AG04450 (cell line): ENCODE measurements at places on chromosomes 2 and 18. TPM values are rescaled to one million over a fixed set of nuclear protein-coding genes. Genes with fewer than 3 reads are reported as not detected.

DNA sequence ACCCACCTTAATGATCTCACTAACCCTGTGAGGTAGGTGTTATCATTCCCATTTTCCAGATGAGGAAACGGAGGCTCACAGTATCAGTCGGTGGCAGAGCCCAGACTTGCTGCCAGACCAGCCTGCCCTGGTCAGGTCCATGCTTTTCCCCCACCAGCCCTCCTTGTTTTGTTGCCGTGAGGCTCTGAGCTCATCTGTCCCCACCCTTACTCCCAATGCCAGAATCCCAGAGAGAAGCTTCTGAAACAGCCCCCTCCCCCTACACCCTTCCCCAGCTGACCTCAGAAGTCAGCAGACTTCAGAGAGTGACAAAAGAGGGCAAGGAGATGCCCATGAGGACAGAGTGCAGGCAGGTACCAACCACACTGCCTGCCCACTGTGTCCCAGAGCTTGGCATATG, 20.8 kb upstream of the TNS1 start:
- no peak for DNase-seq

GRCh38 chr2:98749066-98749450, 18.1 kb upstream of the MGAT4A start:
- no peak for DNase-seq

- no peak for DNase-seq
These were observed 8.4 kb upstream of the NMI start for GRCh38 chr2:151297882-151298281.

The FAM228B gene
- 4.1 and 7.6 TPM in 2 replicates for polyA plus RNA-seq

The MAIP1 gene
- 15.0 and 19.5 TPM in 2 replicates for polyA plus RNA-seq

GRCh38 chr18:10526561-10526949, 728 bp downstream of the NAPG start:
- DNase-seq = no peak

- no peak for DNase-seq
These were observed 292.4 kb downstream of the TRIB2 start for GRCh38 chr2:13009027-13009642.

The ANO7 gene
- 0.21 and 0.40 TPM in 2 replicates for polyA plus RNA-seq

DNA sequence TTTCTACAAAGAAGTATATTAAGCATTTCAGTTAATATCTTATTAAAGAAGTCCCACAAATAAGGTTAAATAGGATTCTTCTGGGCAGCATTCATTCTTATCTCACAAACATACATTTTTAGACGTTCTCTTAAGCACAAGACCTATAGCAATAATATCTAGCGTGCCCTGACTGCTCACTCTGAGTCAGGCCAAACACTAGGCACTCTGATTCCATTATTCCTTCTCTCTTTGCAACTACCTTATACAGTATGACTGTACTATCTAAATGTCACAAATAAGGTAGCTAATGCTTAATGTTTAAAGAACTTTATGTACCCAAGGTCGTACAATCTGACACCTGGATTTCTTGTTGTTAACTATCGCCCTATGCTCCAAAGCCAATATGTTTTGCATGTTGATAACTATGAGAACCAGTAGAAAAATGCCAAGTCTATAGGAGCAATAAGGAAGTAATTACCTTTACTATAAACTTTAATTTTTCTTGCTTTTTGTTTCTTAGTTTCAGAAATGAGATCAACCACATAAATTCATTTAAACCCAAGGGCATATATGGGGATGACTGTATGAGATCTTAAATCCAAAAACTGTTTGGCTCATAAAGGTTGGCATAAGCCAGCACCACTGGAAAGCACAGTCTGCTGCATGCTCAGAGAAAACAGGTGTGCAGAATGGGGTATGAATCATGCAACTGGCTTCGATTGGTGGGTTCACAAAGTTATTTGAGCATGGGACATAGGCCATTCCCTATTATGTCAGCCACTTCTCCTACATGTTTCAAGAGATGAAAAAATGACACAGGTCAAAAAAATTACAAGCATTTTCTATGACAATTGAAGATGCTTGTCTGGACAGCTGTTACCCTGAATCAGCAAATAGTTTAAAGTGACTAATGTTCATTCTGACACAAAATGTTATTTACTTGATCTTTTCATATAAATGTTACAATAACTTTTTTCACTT, 352.0 kb downstream of the IRS1 start:
- DNase-seq = no peak

The TANC1 gene
- 24.9 and 28.0 TPM in 2 replicates for polyA plus RNA-seq

- DNase-seq = no peak
These were observed 161.7 kb downstream of the PARD3B start for GRCh38 chr2:204706939-204707338.

DNA sequence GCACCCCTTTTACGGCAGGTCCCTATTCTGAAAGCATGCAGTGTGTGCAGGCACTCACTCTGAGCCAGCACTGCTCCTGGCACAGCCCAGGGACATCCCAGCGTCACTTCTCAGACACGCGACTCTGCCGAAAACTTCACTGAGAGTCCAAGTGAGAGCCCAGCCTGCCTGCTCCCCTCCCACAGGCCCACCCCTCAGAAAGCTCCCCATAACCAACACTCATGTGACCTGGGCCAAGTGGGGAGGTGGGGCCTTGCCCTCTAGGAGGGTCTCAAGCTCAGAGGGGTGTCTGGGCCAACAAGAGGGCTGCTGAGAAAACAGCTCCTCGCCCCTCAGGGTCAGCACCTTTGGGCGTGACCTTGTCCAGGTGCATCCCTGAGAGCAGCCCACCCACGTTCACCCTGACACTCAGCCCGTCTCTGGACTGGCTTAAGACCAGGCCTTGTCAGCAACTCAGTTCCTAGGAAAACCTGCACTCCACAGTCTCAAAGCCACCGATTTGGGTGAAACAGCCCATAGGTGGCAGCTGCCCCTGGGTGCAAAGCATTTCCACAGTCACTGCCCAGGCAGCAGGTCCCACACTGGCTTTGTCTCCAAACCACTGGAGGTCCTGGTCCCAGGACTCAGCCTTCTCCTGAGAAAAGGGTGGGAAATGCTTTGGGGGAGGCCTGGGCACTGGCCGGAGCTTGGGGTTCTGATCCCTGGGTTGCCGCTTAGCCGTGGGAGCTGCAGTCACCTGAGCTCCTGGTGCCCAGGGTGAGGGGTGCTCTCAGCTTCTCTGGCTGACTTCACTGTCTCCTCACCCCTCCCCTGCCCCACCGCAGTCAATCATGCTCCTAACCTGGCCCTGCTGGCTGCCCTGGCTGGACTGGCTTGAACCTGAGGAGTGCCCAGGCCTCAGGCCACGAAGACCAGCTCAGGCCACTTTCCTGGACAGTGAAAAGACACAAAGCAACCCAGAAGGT, 209.6 kb downstream of the HDAC4 start:
- DNase-seq = no peak

- no peak for DNase-seq
These were observed 318.7 kb downstream of the CYP26B1 start for GRCh38 chr2:71829008-71829407.

The B3GNT7 gene
- polyA plus RNA-seq = 0.02 and 0.06 TPM in 2 replicates

- DNase-seq = peak; percentile 85
These were observed 104.5 kb downstream of the SNTG2 start for GRCh38 chr2:1055014-1055595.

DNA sequence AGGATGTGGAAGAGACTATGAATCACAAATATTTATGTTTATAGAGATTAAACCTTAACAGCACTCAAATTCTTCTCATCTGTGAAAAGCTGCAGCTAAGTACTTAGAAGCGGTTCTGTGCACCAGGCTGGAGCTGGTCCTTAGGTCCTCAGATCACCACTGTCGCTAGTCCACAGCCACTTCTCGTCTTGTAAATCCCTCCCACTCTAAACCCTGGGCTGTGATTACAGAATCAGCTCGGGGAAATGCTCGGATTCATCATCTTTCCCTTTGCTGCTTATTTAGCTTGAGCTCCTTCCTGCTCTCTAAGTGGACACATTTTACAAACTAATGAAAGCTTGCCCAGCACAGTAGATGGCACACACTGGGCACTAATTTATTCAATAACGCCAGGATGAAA, 61.7 kb downstream of the RNF152 start:
- no peak for DNase-seq

- no peak for DNase-seq
These were observed 254.3 kb upstream of the FIGN start for GRCh38 chr2:163990101-163990500.

DNA sequence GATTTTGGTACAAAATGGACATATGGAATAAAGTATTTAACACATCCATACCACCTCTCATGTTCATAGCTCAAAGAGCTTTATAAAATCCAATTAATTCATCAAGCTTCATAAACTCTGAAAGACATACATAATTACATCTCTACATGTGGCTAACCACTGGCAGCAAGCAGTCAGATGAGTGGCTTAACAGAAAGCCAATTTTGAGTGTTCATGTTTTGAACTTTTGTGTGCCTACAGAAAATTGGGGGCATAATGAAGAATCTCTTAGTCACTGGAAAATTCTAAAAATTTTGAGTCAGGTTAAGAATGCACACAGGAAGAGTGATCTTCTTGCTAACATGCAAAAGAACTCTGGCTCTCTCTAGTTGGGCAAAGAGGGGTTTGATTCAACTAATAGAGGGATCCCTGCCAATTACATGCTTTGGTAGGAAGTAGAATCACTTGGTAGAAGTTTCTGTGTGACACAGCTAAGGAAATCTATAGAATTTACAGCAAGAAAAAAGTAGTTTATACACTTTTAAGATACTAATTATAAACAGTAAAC, 287.4 kb downstream of the NOL4 start:
- no peak for DNase-seq

- no peak for DNase-seq
These were observed 20.2 kb downstream of the EPHA4 start for GRCh38 chr2:221551864-221552263.

- no peak for DNase-seq
These were observed 62.8 kb downstream of the ICA1L start for GRCh38 chr2:202808754-202809153.

- DNase-seq = no peak
These were observed 211.8 kb downstream of the GBX2 start for GRCh38 chr2:235956281-235956970.

The DUSP19 gene
- 2.3 and 3.6 TPM in 2 replicates for polyA plus RNA-seq
